Esophagus muscularis mucosa (tissue), 4 donors: ENCODE measurements at places on chromosomes 2 and 18.
A peak's percentile ranks its signal among the peaks of the same experiment; 100 is the strongest.

DNA sequence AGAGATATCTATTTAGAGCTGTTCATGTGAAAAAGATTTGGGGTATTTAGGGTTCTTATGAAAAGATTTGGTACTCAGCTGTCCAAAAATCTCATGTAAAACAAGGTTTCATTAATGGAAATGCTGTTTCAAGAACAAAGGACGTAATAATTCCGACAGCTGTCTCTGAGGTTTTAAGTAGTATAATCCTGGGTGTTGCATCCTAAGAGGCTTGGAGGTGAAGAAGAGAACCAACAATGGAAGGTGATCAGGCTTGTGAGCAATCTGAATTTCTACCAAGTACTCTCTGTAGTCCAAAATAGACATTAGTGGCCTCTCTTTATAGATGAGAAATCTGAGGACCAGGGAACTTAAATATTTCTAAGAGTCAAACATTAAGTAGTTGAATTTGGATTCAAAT lies 205.1 kb downstream of the BABAM2 start:
- H3K4me1 ChIP-seq: no peaks in the 10 kb centered on the region
- H3K27me3 ChIP-seq: no peaks in the 10 kb centered on the region
- DNase-seq: no peak
- H3K4me3 ChIP-seq: no peak overlapping the region
- H3K27ac ChIP-seq: no peak overlapping the region
- no peaks in the 10 kb centered on the region for H3K36me3 ChIP-seq

- no peaks in the 10 kb centered on the region for H3K36me3 ChIP-seq
- no peaks in the 10 kb centered on the region for H3K27me3 ChIP-seq
- no peak overlapping the region for H3K4me3 ChIP-seq
- no peaks in the 10 kb centered on the region for H3K4me1 ChIP-seq
Observed at GRCh38 chr18:22040533-22040932, 128.9 kb upstream of the GATA6 start.

- DNase-seq: no peak
- H3K36me3 ChIP-seq: no peaks in the 10 kb centered on the region
- no peaks in the 10 kb centered on the region for H3K27me3 ChIP-seq
- H3K4me3 ChIP-seq: no peak overlapping the region
Observed at GRCh38 chr2:208156439-208156838, 7.0 kb downstream of the CRYGA start.

GRCh38 chr2:190105554-190105953 lies 43.0 kb upstream of the MSTN start:
- no peaks in the 10 kb centered on the region for H3K36me3 ChIP-seq
- H3K27me3 ChIP-seq: no peaks in the 10 kb centered on the region
- no peak overlapping the region for H3K27ac ChIP-seq
- no peak overlapping the region for H3K4me3 ChIP-seq
- no peaks in the 10 kb centered on the region for H3K4me1 ChIP-seq

- no peaks in the 10 kb centered on the region for H3K4me1 ChIP-seq
- H3K27ac ChIP-seq: no peak overlapping the region
- no peaks in the 10 kb centered on the region for H3K36me3 ChIP-seq
- no peak overlapping the region for H3K4me3 ChIP-seq
- no peaks in the 10 kb centered on the region for H3K27me3 ChIP-seq
Observed at GRCh38 chr2:176790468-176790867, 422.1 kb upstream of the HNRNPA3 start.

- no peak overlapping the region for H3K27ac ChIP-seq
- no peaks in the 10 kb centered on the region for H3K36me3 ChIP-seq
- peak; percentile 7 for DNase-seq
- H3K27me3 ChIP-seq: no peaks in the 10 kb centered on the region
- no peaks in the 10 kb centered on the region for H3K4me1 ChIP-seq
- H3K4me3 ChIP-seq: no peak overlapping the region
Observed at GRCh38 chr18:75829091-75829490, 401.6 kb upstream of the SMIM21 start.

GRCh38 chr2:42854207-42854818 lies 61.9 kb upstream of the HAAO start:
- H3K4me3 ChIP-seq: no peak overlapping the region
- H3K27ac ChIP-seq: peak overlapping the region; percentile 70
- H3K27me3 ChIP-seq: no peaks in the 10 kb centered on the region
- no peaks in the 10 kb centered on the region for H3K36me3 ChIP-seq
